Cerebellar nuclear complex (tissue), 1 donor: ENCODE measurements at places on chromosomes 11 and 22.
A peak's percentile ranks its signal among the peaks of the same experiment; 100 is the strongest.

- no peak for DNase-seq
Measured at GRCh38 chr11:12329797-12330196, 47.6 kb upstream of the PARVA start.

GRCh38 chr11:45936511-45937054, 14.1 kb downstream of the LARGE2 start:
- no peak for DNase-seq

- DNase-seq = no peak
Measured at GRCh38 chr11:10978198-10978597, 120.3 kb upstream of the ZBED5 start.

GRCh38 chr11:34053161-34053686, 1.7 kb downstream of the CAPRIN1 start:
- DNase-seq = no peak

GRCh38 chr11:19267567-19267966, 26.8 kb upstream of the E2F8 start:
- no peak for DNase-seq

DNA sequence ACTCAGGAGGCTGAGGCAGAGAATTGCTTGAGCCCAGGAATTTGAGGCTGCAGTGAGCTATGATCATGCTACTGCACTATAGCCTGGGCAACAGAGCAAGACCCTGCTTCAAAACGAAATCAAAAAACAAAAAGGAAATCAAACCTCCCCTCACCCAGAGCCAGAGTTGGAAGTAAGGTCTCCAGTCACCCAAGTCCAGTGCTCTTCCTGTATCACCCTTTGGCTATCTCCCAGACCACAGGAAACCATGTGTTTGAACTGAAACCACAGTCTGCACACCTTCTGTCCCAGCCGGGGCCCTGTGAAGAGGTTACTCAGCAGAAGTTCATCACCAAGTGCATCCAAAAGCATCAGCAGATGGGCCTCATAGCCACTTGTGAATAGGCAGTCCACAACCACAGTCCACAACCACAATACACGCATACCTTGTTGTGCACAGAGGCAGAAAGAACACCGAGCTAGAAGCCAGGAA, 4.6 kb downstream of the MYH9 start:
- no peak for DNase-seq

GRCh38 chr11:117175104-117175503, 3.4 kb upstream of the SIDT2 start:
- DNase-seq = no peak

DNA sequence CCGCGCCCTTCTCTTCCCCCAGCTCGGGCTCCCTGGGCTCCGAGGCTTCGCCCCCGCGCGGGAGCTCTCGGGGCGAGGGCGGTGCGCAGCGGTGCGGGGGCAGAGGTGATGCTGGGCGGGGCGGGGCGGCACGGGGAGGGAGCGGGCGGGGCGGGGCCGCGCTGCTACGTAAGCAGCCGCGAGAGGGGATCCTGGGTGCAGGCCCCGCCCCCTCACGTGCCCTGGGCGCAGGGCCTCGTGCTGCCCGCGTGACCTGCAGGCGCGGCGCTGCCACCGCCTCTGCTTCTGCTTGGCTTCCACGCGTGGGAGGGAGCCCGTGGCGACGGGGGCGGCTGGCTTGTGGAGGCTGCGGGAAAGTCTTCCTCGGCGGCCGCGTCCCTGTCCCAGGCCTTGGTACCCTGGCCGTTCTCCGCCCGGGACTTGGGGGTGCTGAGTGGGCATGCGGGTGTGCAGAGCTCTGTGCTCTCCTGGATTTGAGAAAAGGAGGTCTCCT, 132.6 kb upstream of the HSD17B12 start:
- DNase-seq = no peak

GRCh38 chr11:92300876-92301275, 76.3 kb downstream of the FAT3 start:
- DNase-seq = no peak

DNA sequence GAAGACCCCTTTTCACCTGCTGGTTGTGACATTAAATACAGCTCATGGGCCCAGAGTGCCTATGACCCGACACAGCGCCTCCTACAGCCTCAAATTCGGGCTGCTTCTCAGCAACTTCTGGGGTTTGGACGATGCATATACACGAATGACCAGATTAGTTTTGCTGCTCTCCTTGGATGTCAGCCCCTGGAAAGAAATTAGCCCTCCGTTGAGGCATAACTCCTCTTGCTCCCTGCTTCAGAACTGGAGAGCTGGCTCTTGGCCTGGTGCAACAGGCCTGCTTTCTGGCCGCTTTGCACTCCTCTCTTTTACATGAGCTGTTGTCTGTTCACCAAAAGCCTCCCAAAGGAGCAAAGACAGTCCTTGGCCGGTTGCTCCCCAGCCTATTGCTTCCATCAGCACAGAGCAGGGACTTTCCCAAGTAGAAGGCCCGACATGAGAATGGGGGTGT, 3.3 kb downstream of the TECTA start:
- DNase-seq = no peak

DNA sequence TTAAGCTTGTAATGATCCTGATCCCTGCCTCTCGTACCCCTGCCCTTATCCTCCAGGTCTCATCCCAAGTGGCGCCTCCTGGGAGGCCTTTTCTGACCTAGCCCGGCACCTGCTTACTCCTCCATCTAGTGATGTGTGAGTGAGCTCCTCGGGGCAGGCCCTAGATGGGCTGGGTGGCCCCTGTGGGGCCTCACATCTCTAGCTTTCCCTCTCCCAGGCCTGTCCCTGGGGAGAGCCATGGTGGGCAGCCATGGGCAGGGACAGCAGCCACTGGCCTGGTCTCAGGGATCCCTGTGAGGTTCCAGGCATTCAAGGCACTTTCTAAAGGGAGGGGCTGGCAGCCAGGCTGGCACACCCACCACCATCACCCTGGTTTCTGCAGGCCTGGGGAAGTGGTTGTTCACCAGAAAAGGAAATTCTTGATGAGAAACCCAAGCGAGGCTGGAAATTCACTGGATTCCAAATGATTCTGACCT, 27.9 kb downstream of the GNAZ start:
- DNase-seq = no peak

- DNase-seq = no peak
Measured at GRCh38 chr11:43987384-43988039, 45.1 kb downstream of the C11orf96 start.

DNA sequence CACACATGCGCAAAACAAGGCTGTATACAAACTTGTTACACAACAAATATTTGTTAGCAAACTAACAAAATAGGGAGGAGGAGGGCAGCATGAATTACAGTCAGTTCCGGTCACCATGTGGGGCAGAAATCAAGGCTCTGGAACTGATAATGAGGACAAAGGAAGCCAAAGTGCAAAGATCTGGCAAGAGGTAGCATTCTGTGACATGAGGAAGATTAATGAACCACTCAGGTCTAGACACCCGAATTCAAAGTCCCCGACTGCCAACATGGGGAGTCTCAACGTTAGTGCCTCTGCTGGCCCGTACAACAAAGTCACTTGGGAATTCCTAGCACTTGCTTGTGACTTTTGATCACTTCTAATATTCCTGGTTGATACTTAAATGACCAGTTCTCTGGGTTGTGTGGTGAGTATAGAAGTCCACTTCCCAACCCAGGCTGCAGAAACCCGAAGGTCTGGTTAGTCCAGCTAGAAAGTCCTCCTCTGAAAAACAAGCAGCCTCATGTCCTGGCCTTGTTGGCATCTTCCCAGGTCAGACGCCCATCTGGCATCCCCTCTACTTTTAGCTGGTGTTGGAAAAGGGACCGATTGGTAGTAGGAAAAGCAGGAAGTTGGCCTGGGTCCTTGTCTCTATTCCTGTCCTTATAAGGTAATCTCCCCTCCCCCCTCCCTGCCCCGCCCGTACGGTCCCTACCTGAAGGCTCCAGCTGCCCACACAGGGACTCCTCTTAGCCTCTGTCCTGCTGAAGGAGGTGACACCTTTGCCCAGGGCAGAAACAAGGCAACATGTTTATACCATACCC, 1.6 kb downstream of the SUN2 start:
- DNase-seq = peak; percentile 51

DNA sequence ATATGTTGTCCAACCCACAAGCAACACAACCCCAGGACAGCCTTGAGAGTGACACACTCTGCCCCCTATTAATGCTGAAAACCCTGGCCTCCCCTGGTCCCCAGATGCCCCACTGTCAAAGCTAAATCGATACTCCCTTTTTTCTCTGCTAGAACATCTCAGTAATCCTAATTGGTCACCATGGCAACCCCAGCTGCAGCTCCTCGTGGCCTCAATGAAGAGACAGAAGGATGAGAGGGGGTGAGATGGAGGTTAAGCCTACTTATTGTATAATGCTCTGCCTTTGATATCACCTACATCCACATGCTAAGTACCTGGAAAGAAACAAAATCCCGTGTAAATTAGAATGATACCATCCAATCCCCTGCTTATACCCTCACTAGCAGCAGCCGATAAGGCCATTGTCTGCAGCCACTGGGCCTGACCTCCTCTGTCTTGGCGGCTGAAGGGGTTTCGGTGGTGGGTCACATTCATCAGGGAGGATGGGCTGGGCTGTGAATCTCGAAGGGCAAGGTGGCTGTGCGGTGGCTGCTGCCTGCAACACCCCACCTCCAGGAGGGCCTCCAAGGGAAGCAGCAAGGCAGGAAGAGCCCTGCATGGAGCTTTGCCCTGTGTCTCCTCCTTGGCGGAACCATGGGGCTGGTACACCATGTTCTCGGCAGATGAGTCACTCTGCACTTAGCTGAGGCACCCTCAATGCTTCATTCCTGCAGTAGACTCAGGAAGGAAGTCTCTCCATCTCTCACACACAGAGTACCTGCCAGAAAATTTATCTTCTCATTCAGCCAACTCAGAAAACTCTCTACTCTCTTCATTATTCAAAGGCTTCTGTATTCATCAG, 399.5 kb downstream of the BUD13 start:
- DNase-seq = no peak

DNA sequence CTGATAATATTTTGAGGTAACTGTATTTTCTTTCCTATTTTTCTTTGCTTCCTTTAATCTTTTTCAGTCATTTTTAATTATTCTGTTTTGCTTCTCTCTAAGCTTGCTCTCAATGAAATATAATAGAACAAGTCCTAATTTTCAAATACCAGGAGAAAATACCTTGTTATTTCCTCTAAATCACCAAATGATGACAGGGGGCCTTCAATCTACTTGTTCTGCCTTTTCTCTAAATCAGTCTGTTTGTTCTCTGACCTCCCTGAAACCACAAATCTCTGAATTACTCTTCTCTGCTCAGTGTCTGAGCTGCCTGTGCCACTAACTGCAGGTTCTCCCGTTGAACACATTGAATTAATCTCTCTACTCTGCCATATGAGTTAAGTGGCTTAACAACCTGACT, 286.2 kb downstream of the C11orf87 start:
- DNase-seq = no peak

DNA sequence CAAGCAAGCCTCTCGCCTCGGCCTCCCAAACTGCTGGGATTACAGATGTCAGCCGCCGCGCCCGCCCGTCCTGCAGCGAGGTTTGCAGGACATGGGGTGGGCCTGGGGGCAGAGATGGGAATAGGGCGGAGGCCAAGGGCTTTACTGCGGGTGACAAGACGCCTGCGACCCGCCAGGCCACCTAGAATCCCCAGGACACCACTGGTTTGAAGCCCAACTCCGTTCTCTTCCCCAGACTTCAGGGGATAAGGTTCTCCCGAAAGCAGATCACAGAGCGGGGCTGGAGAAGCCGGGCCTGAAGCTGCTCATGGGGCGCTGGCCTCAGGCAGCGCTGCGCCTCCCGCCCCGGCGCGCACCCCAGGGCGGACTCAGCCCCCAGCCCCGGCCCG, 354 bp downstream of the POLR2L start:
- DNase-seq = no peak

GRCh38 chr11:64960719-64961118, 11.2 kb downstream of the MAJIN start:
- DNase-seq = no peak
